ENCODE measurements at places on chromosomes 13 and 19.

- DNase-seq = no peak
These were observed 450.4 kb downstream of the FGF9 start for GRCh38 chr13:22121146-22121739.

GRCh38 chr13:90453342-90453741 is 894.1 kb upstream of the MIR17HG start:
- no peak for DNase-seq

DNA sequence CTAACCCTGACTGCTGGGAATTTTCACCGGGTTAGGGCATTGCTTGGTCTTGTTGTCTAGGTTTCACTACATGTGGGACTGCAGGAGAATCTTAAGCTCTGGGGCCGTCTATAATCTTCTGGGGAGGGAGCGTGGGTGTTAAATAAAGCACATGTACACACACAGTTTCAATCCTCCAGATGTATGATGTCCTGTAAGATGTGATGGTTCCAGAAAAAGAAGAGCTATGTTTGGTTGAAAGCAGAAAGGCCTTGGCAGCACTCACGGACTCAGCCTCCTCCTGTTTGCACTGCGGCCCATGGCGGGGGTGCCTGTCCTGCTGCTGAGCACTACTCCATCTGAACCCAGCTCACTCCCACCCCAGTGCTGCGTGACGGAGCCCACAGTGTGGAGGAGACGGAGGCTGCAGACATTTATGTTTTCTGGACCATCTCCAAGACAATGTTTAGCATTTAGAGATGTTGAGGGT is 343.5 kb downstream of the TEX29 start:
- DNase-seq = no peak

DNA sequence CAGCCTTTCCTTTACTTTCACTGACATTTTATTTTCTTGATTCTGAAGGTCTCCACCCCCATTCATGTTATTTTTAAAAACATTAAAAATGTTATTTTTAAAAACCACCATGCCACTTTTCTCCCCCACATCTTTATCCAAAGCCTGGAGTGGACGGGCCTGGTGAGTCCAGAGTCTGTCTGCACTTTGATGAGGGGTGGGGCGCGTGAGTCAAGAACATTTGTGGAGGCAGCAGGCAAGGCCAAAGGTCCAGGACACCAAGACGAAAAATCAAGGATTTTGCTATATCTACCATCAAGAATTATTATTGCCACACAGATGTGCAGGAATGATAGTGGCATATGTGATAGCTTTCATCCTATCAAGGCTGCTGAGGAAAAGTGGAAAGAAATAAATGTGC is 224.9 kb downstream of the FGF9 start:
- DNase-seq = no peak

- DNase-seq = no peak
These were observed 155.5 kb upstream of the STARD13 start for GRCh38 chr13:33441015-33441414.

DNA sequence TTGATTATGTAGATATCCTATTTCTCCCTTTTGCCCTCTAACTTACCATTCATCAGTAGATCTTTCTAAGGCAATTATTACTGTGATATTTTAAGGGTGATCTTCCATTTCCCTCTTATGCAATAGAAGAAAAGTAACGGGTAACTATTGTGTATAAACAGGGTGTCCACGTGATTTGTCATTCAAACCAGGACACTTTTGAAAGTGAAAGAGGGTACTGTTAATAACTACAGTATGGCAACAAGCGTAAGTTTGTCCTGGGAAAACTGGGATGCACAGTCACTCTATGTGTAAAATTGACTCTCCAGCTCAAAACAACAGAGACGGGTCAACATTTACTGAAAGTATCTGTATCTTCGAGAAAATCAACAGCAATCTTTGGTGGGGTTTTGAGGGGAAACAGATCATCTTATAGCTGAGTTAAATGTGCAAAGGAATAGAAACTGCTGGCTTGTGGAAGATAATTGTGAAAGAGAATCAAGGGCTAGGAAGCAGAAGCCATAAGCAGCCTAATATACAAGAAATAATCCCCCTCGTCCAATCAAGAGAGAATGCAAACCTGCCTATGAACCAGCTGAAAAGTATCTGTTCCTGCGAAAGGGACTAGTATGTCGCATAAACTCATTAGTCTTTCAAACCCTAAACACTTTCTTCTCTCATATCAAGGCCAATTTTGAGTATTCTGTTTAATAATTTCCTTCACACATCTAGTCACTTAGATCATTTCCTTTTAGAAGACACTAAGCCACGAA is 126.7 kb downstream of the FOXO1 start:
- no peak for DNase-seq

GRCh38 chr13:51924756-51925544 is 63.2 kb downstream of the CCDC70 start:
- no peak for DNase-seq

GRCh38 chr13:91417660-91418325 is 19.4 kb downstream of the GPC5 start:
- no peak for DNase-seq

DNA sequence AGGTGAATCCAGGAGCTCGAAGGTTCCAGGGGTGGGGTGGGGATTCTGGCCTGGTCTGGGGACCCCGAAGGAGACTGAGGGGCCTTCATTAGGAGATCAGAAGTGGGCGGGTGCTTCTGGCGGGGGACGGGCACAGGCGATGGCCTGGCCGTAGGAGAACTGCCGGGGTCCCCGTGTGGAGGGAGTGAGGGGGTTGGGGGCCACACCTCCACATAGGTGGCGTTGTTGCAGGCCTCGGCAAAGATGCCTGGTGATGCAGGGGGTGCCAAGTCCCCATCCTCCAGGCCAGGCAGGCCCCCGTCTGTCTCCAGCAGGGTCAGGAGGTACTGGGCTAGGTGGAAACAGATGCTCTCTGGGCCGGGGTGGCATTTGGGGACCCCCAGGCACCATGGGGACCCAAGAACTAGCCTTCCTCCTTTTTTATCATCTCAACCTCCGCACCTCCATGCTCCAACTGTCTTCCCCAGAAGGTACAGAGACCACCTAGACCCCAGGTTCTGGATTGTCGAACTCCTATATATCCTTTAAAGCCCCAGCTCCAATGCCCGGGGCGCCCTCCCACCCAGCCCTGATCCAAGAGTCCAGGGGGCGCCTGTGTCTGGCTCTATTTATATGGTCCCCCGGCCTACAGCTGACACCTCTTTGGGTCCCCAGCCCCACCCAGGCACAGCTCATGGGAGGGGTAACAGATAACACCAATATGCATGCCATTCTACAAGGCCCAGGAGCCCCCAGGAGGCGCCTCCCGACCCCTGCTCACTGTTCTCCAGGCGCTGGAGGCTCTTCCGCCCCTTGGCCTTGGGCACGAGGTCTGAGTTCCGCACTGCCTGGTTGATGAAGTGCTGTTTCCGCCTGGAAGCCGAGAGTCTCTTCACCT is 8.2 kb downstream of the RNU6-9 start:
- no peak for DNase-seq
